ENCODE measurements at places on chromosomes 4 and X.
A peak's percentile ranks its signal among the peaks of the same experiment; 100 is the strongest.

DNA sequence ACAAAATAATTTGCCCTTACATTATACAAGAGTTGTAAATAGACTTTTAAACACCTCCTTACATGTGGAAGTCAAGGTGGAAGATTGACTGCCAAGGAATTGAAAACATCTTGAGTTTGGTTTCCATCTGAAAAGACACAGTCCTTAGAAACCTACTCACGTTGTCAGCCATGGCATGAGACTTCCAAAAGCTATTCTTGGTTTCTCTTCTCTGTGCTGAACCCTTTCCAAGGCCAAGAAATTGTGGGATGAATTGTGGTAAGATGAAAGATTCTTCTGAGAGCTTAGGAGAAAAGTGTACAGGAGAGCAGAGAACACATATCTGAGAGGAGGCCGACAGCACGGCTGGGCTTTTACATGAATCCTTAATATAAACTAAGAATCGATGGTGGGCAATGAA lies 370.0 kb downstream of the FBXW7 start:
- DNase-seq: no peak

GRCh38 chrX:109472939-109473735 lies 8.7 kb downstream of the GUCY2F start:
- DNase-seq: peak; percentile 35

- DNase-seq: peak; percentile 47
Observed at GRCh38 chr4:157221895-157222770, 1.6 kb downstream of the GRIA2 start.

GRCh38 chr4:32987111-32987510 lies 2266.9 kb downstream of the PCDH7 start:
- DNase-seq: no peak

DNA sequence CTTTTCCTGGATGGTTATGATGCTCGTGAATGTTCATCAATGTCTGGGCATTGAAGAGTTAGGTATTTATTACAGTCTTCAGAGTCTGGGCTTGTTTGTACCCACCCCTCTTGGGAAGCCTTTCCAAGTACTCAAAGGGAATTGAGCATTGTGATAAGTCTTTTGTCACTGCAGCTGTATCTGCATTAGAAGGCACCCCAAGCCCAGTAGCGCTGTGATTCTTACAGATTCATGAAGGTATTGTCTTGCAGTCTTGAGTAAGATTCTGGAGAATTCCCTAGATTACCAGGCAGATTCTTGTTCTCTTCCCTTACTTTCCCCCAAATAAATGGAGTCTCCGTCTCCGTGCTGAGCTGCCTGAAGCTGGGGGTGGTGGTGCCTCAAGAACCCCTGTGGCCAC lies 173.4 kb upstream of the HUWE1 start:
- DNase-seq: no peak

GRCh38 chr4:98688411-98689290 lies 30.2 kb upstream of the TSPAN5 start:
- DNase-seq: no peak

DNA sequence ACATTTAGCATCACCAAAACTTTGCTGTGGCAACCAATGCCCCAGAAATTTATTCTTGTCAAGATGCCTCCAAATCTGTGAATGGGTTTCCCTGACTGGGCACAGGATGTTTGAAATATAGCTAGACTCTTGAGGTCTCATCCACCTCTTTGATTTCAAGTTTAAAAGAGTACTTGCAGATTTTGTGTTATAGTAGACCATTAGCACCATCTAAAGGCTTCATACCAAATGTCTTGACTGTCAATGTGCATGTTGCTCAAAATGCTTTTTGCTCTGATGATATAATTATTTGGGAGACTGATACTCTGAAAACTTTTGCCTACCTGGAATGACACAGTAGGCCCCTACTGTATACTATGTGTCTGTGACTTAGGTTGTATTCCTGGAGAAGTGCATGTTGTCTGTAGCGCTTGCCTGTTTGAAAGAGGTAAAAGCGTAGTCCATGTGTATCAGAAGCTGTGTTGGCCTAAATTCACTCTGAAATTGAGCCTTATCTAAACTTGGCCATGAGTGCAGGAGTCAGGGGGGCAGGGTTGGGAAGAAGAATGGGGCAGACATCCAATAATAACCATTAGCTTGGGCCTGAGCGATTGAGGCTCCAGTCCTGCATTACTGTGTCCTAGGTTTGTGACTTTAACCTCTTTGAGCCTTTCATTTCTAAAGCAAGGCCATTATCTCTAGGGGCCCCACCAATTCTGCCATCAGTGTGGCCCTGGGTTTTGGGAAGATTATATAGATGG lies 33.8 kb downstream of the NDP start:
- DNase-seq: no peak

GRCh38 chr4:14338585-14339265 lies 663.6 kb upstream of the CPEB2 start:
- no peak for DNase-seq

GRCh38 chrX:63784902-63785707 lies at the start of gene ARHGEF9:
Gene ARHGEF9 (minus strand): TSS chrX:63785214. CDS start chrX:63785145, 69 bp downstream.
- DNase-seq: peak; percentile 34
